Right kidney (tissue), 9 donors: ENCODE measurements at places on chromosomes 2 and 18.

GRCh38 chr18:11021477-11021876 is 127.9 kb downstream of the PIEZO2 start:
- DNase-seq: no peak

GRCh38 chr2:199738727-199739412 is 112.1 kb downstream of the FTCDNL1 start:
- DNase-seq: no peak

DNA sequence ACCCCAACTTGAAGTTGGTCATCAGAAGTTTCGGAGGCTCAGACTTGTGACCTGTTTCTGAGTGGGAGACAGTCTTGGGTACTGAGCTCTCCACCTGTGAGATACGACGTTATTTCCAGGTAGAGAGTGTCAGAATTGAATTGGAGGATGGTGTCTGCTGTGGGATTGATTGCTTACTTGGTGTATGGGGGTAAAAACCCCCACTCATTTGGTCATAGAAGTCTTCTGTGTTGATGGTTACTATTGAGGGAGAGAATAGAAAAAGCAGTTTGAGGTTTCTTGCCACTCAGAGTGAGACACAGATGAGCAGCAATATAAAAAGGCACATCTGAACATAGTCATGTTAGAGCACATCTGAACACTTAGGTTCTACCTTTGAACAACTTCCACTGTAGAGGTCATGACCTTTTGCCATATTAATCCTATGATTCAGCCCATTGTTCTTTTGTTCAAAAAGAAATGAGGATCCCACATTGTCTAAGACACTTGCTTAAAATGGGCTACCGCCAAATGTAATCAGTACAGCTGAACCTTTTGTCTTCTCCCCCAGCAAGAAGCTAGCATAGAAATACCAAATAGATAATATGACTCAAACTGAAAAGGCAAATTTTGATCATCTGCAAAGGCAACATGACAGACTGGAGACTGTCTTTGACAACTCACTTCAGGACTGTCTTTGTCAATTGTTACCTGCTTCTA is 73.3 kb downstream of the NAB1 start:
- DNase-seq: no peak

GRCh38 chr2:98039085-98039756 is 43.5 kb upstream of the TMEM131 start:
- no peak for DNase-seq

- no peak for DNase-seq
Observed at GRCh38 chr18:703213-703967, 9.0 kb downstream of the ENOSF1 start.

- no peak for DNase-seq
Observed at GRCh38 chr18:3495691-3496430, 45.9 kb downstream of the TGIF1 start.

DNA sequence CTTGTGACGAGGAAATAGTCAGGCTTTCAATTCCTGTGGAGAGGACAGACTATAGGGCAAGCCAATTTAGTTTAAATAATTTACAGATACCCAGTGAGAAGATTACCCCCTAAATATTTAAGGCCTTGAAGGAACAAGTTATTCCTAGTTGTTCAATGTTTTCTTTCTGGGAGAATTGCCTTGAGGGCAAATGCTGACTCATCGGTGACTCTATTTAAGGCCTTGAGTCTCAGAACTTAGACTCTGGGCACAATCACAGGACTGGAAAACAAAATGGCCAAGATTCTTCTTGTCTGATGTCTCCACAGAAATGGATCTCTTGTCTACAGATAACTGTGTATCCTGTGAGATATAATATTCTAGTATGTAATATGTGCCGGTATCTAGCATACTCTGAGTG is 467.1 kb downstream of the SUCLG1 start:
- DNase-seq: no peak

- no peak for DNase-seq
Observed at GRCh38 chr2:168608796-168609195, 152.7 kb downstream of the CERS6 start.

- DNase-seq: no peak
Observed at GRCh38 chr2:212607080-212607479, 68.5 kb upstream of the ERBB4 start.

DNA sequence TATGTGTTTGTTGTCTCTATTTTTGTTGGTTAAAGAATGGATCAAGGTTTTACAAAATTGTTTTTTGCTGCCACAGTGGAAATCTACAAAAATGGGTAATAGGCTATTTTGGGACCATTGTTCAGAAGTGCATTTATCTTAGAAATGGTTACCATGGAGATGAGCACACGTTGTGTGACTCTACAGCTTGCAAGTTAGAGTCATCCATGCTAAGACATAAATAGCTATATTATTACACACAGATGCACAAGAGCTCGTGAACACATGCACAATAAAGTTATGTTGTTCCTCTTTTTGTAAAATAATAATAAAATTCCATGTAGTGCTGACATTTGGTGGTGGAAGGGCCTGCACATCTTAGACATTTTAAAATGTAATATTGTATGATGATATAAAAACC is 15.5 kb upstream of the DUSP19 start:
- no peak for DNase-seq

DNA sequence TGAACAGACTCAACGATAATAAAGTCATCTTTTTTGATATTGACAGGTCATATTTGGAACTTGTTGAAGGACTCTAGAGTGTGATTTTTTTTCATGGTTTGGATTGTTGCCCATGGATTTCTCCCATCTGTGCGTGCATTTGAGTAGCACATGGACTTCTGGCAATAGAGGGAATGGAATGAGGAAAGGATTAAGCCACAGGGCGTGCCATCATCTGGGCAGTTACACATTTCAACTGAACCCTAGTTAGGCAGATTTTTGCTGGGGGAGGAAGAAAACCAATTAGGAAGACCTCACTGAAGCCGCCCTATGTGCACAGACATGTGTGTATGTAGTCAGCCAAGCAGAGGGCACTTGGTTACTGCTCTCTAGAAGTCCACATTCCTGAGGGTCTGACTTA is 72.6 kb downstream of the TPGS2 start:
- DNase-seq: no peak

DNA sequence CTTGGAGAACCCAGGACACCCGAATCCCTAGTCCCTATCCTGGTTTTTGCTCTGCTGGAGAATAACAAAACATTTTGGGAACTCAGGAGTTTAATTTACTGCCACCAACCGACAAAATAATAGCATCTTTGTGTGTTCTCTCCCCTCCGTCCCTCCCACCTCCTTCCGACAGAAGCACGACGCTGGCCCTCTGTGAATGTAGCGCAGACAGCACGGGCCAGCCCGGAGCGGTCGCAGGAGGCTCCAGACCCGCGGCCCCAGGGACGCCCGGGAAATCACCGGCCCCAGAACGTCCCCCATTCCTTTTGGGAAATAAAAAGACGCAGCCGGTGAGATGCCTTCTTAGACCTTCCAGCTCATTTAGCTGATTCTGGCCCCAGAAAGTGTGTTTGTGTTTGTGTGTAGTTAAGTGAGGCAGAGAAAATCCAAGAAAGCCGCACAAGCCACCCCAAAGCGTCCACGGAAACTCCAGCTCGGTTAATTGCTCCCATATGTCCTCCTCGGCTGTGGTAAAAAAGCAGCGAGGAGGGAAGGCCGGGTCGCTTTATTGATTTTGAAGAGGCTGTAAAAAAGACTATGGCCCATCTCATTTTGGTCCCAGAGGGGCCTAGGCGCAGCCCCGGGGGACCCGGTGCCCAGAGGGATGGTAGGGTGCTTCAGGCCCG is 577 bp upstream of the TANC1 start:
- peak; percentile 95 for DNase-seq

DNA sequence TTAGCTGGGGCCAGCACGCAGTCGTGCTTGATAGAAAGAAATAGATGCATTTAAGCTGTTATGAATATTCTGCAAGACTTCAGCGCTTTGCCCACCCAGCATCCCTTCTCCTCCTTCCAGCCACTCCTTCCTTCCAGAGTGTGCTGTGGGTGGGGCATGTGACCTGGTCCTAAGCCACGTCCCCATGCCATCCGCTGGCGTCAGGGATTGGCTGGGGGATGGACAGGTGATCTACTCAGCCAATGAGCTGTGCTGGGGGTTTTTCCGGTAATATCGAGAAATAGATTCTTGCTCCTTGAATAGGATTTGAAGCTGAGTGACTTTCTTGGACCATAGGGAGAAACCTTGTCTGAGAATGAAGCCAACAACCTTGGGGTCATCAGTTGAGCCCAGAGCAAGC is 4.8 kb upstream of the ZAP70 start:
- DNase-seq: no peak

DNA sequence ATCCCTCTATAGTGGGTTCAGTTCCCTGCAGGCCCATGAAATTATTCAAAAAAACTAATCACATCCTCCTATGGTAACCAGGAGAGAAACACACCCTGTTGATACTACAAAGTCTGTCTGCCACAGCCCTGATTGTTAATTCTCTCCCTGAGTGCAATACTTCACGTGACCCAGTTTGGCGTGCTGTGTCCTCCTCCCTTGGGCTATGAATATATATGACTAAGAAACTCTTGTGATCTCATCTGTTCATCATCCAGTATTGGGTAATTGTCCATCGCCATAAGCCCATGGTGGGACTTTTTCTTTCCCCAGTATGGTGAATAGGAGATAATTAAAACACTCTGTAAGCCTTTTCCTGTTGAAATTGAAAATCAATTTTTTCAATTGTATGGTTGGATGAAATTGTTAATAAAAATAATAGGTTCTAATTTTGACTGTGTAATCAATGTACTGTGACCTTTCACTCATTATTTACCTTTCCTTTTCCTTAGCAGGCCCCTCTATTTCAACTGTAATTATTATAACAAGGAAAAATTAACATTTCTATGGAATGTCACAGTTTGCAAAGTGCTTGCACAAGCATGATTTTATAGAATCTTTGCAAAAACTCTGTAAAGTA is 1822.6 kb downstream of the SUCLG1 start:
- no peak for DNase-seq

GRCh38 chr2:5319493-5319892 is 372.7 kb upstream of the SOX11 start:
- DNase-seq: no peak

DNA sequence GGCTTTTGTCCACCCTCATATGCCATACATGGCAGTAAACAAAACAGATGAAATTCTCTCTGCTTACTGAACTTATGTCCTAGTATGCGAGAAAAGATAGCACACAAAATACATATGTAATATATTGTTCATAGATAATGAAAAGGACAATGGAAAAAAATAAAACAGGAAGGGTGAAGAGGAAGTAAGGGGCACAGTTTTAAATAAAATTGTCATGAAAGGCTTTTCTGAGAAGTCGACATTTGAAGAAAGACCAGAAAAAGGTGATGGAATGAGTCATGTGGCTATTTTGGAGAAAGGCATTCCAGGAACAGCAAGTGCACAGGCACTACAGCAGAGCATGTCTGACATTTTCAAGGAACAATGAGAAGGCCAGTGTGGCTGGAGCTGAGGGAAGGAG is 56.4 kb downstream of the KCNH7 start:
- no peak for DNase-seq

GRCh38 chr2:232888099-232888836 is 18.2 kb downstream of the SNORC start:
- DNase-seq: no peak
